ENCODE measurements at places on chromosomes 2 and 18.

DNA sequence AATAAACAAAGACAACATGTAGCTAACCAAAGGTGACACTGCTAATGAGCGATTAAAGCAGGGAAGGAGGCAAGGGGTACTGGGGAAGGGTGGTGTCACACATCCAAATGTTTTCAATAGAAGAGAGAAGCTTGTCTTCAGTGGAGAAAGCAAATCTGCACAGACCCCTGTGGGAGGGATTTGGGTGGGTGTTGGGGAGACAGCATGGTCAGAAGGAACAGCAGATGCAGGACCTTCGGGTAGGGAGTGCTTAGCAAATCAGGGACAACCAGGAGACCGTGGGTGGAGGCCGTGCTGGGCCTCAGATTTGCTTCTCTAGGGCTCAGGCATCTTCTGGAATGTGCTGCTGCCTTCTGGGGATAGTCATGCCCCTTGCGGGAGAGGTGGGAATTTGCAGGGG is 185.3 kb upstream of the RAB6C start:
- no peak for DNase-seq

DNA sequence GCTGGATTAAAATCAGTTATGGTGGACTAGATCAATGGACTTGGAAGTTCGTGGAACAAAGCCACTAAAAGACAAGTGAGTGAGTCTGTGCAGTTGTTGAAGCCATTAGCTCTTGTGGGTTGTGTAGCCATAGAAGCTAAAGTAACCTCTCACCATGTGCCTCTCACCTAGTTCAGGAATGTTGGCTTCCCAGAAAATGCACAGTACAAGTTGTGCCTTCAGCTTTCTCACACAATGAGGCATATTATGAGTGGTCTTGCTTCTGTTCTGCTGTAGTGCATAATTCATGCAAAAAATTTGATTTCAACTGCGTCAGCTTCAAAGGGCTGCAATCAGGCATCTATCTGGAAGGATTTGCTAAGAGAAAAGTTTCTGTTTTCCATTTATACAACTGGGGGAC is 26.2 kb downstream of the CERS6 start:
- DNase-seq = no peak

DNA sequence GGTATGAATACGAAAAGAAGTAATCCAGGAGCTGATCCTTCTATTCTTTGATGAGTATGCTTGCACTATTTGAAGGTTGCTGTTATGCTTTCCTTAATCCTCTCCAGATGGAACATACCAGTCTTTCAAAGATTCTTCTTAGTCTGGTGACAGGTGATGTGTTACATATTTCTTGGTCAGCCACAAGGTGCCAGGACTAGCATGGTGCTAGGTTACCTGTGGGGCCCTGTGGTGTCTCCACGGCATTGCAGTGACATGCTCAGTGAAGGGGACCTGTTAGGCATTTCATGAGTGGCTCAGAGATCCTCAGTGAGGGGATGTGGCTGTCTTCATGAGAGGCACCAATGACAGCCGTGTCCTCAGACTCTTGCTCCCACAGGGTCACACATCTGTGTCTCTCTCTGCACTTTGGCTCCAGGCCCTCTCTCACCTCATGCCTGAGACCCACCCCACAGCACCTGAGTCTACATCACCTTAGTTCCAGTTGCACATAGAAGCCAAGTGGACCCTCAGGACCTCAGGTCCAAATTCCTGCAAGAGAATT is 13.1 kb upstream of the RAB31 start:
- no peak for DNase-seq

GRCh38 chr2:72669121-72669520 is 156.7 kb downstream of the EXOC6B start:
- DNase-seq = no peak

DNA sequence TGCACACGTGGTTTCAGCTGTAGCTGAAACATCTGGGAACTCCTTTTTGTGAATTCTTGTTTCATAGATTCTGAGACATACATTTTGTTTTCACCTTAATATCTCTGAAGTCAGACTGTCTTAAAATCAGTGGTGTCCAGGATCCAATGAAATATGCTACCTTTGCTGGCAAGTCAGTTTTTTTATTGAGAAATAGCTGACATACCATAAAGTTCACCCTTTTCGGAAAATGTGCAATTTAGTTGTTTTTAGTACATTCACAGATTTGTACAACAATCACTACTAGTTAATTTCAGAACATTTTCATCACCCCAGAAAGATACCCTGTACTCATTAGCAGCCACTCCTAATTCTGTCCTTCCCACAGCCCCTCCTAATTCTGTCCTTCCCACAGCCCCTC is 243.7 kb downstream of the GLI2 start:
- DNase-seq = no peak

DNA sequence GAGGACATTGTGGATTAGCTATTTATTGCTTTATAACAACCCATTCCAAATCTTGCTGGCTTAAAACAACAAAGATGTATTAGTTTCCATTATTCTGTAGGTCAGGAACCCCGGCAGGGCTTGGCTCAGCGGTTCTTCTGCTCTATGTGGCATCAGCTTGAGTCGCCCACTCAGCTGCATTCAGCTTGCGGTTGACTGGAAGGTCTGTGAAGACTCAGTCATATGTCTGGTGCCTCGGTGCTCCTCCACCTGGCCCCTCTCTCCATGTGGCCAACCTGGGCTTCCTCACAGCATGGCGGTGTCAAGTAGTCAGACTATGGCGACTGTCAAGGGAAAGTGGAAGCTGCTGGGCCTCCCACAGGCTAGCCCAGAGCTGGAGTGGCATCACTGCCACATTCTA is 48.6 kb downstream of the EMILIN2 start:
- no peak for DNase-seq

DNA sequence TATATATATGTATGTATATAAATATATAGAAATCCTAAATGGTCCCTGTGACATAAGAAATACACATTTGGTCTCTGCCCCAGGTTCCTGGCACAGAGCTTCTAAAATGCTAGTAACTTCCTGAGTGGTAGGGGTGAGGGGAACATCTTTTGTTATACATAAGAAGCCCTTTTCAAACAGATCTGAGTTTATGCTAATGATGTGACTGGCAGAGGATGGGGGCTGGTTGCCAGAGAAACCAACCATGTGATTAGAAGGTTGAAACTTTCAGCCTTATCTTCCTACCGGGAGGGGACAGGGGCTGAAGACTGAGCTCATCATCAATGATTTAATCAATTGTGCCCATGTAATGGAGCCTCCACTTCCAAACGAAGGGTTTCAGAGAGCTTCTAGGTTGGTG is 16.3 kb downstream of the MFSD2B start:
- DNase-seq = no peak
